ENCODE measurements at places on chromosomes 11 and 22.

GRCh38 chr11:57868491-57868890 is 106.9 kb downstream of the CTNND1 start:
- no peak for DNase-seq

- DNase-seq: no peak
Observed at GRCh38 chr11:7630002-7630401, 43.3 kb downstream of the CYB5R2 start.

- no peak for DNase-seq
Observed at GRCh38 chr11:125626288-125626950, 1.5 kb downstream of the CHEK1 start.

- DNase-seq: no peak
Observed at GRCh38 chr11:86625981-86626380, 46.4 kb downstream of the ME3 start.

GRCh38 chr11:65851083-65851579 is 6.8 kb downstream of the CFL1 start:
- no peak for DNase-seq

- DNase-seq: no peak
Observed at GRCh38 chr11:48001438-48002021, 21.2 kb downstream of the PTPRJ start.

DNA sequence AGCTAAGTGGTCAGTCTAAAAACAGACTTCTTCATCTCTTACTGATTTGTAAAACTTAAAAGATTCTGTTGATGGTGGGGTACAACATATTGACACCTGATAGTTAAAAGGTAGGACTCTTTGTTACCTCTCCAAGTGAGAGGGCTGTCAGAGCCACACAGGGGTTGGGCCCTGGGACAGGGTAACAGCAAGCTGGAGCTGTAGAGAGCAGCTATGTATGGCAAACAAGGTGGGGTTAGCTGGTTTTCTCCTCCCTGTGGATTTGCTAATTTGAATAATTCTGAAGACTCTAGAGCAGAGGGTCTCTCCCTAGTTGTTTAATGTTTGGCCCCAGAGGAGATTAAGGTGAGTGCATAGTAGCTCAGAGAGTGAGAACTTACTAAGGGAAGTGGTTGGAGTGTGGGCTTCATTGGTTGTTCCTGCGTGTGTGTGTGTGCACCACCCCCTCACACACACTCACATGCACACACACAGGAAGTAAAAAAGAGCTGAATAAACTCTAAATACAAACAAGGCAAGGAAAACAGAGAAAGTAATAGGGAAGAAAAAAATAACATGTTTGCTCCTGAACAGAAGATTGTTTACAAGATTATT is 9.2 kb upstream of the GAS2 start:
- no peak for DNase-seq

- no peak for DNase-seq
Observed at GRCh38 chr11:118214210-118214914, 10.4 kb downstream of the JAML start.

GRCh38 chr11:12173111-12173510 is 62.7 kb downstream of the MICAL2 start:
- DNase-seq: no peak

GRCh38 chr11:81946831-81947230 is 786.8 kb downstream of the FAM181B start:
- DNase-seq: no peak

DNA sequence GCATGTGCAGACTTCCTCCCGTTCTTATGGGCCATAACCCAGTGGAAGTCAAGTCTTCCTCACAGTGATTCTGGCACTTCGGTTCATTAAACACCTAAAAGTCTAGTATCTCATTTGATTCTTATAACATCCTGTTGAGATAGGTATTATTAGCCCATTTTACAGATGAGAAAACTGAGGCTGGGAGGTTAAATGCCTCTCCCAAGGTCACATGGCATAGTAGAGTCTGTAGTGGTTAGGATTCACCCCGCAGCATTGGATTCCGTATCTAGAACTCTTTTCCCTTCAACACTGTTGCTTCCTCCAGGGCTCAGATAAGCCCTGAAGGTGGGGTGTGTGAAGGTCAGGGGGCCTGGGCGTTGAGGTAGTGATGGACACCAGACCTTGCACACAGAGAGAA is 3.4 kb downstream of the GPHA2 start:
- no peak for DNase-seq

DNA sequence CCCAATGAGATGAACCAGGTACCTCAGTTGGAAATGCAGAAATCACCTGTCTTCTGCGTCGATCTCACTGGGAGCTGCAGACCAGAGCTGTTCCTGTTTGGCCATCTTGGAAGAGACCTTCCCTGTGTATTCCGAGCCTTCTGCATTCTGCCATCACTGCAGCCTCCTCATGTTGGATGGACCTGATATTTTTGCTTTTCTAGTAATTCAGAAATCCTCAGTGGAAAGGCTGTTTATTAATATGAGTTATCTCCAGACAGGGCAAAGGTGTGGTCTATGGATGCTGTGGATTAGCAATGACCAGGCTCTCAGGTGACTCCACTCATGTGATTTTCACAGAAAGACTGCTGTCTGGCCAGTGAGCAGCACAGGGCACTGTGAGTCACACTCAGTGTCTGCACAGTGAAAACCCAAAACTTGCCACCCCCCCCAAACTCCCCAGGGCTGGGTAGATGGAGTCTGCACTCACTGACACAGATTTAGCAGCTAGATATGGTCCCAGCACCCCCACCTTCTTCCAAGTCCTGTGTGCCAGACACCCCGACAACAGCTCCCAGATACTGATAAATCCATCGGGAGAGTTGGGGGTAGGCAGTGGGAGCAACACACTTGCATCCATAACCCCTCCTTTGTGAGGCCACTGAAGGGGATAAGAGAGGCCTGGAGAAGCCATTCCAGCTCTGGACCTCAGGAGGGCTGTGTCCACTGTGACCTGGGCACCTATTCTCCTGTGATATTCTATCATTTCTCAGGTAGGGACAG is 75.2 kb upstream of the TOP3B start:
- no peak for DNase-seq

- no peak for DNase-seq
Observed at GRCh38 chr11:84837402-84838069, 789.6 kb downstream of the DLG2 start.

GRCh38 chr22:25840167-25840566 is 98.2 kb downstream of the MYO18B start:
- DNase-seq: no peak

DNA sequence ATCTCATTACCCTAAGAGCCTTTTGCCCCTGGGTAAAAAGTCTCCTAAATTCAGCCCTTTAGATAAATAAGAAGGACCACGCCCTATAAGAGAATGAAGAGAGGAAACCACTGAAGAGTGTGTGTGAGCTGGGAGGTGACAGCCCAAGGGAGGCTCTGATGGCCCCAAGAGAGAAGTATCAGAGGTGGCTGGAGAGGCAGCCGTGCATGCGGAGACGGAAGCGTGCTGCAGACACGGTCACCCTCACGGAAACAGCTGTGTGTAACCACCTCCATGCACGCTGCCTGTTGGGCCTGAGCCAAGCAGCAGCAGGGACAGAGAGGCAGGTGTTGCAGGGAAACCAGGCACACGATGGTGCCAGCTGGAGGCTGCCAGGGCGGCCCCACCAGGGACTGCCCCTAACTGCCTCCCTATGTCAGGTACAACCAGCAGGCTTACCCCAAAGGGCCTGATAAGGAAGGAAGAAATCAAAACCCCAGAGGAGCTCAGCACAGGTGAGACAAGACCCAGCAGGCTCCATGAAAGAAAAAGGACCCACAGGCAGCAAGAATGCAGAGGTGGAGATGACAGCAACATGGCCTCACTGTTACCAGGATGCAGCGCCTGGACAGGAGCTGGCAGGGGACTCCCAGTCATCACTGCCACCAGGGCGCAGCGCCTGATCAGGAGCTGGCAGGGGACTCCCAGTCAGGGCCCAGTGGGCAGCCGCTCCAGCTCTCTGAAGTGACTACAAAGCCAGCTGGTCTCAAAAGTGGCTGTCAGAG is 7.8 kb downstream of the LARGE2 start:
- no peak for DNase-seq

- no peak for DNase-seq
Observed at GRCh38 chr22:42299586-42300258, 29.3 kb upstream of the TCF20 start.

- no peak for DNase-seq
Observed at GRCh38 chr11:2776351-2777061, 76.7 kb upstream of the KCNQ1OT1 start.

DNA sequence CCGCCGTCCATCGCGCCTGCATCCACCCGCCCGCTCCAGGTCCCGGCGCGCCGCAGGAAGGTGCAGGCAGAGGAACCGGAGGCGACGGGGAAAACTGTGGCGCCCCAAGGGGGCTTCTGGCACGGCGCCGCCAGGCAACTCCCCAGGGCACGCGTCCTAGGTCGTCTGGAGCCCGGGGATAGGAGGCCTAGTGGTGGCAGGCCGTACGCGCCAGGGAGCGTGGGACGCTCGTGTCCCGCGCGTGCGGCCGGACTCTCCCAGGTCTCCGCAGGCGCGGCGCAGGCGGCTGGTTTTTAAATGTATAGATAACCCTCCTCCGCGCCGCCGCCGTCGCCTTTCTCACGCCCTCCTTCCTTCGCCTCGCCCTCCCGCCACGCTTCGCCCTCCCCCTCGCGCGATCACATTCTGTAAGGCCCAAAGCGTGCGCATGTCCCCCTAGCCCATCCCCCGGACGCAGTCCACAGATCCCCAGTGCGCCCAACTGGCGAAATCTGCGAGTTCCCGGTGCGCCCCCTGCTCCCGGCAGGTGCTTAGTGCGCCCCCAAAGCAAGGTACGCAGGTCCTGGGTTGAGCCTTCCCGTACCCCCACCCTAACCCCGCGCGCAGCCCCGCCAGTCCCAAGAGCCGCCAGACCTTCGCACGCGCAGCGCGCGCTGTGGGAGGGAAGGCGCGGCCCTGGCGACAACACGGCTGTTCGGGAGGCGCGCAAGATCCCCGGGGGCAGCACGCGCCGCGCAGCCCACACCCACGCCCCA is at the start of gene ASCL2:
Gene ASCL2, minus strand, starts transcription at position 267 of the 755 bp plus-strand sequence. Its CDS starts 256 bp downstream, at position 11.
- DNase-seq: no peak

DNA sequence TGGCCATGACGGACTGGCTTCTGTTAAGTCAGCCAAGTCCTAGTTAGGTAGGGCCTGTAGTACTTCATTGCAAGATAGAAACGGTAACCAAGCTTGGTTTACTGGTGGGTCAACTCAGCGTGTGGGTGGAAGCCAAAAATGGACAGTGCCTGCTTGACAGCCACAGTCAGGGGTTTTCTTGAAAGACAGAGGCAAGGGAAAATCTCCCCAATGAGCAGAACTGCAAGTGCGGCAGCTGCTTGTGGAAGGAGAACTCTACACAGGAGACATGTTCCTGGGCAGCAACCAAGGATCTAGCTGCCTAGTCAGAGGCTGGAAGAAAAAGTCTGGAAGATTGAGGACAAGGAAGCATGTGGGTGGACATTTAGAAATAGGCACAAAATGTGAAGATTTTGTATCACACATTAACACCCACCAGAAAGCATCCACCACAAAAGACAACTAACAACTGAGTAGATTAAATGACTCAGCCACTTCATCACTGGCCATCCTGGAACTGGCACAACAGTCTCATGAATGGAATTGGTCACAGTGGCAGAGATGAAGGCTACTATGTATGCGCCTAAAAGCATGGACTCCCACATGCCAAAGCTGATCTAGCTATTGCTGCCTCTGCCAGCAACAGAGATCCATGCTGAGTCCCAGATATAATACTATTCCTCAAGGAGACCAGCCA is 40.9 kb upstream of the SCUBE2 start:
- DNase-seq: no peak

DNA sequence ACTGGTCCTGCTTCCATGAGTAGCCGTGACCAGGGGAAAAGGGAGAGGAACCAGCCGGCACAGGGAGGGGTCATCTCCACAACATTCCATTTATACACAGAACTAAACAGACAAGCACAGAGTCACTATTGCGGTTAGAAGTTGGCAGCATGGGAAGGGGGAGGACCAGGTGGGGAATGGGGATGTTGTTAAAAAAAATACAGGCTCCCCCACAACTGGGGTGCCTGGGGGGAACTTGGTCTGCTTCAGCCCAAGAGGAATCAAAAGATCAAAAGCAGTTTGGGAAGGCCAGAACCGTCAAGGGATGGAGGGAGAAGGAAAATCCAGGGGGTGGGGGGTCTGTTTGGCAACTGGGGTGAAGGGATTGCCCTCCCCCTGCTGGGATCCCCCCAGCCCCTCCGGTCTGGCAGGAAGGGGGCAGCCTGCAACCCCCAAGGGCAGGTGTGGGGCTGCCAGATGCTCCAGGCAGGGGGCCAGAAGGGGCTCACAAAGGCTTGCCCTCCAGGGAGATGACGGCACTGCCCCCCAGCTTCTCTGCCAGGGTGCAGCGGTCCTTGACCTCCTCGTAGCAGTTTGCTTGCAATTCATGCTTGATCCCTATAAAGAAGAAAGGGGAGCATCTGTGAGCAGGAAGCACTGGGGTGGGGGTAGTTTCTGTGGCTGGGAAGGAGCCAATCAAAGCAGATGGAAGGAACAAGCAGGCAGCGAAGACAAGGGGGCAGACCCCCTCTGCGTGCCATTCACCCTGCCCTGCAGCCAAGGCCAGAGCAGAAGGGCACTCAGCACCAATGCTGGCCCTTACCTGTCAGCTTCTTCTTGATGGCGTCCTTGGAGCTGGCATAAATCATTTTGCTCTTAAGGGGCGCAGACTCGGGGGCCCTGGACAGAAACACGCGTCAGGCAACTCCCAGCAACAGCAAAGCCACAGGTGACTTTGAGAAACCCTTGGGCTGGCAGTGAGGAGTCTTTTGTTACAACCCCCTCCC is 2.8 kb downstream of the CFL1 start:
- no peak for DNase-seq

GRCh38 chr11:28713850-28714249 is 605.7 kb downstream of the METTL15 start:
- DNase-seq: no peak

GRCh38 chr11:15927196-15927863 is 429.0 kb downstream of the SOX6 start:
- DNase-seq: no peak

DNA sequence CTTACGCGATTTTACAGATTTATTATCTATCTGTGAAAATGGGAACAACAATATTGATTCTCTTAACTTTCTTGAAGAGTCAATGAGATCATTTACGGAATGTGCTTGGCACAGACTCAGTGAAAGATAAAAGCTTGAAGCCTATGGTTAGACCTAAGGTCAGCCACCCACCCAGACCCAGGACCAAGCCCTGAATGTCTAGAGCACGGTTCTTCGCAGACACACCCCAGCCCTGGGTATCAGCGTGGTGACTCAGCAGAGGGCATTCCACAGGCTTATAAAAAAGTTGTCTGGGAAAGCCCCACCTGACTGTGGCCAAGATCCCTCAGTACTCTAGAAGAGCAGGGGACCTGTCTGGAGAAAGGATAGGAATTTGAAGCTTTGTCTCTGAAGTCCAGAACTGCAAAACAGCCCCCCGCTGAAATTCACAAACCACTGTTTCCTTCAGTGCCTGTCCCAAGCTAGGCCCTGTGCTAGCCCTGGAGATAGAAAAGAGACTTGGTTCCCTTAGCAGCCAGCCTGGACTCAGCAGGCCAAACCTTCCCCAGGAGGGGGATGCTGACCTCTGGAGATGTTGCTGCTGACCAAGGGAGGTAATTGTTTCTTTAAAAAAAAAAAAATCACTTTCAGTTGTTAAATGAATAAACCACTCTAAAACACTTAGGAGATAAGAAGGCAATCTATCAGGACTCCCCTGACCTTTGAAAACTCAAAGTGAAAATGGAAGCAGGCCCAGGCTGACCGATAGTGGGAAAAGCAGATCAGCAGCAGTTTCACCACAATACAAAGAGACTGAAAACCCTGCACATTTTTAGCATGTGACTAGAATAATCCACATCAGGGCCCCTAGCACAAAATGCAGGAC is 114.0 kb downstream of the ABTB2 start:
- peak; percentile 55 for DNase-seq
